ENCODE measurements at places on chromosomes 4 and X.

- DNase-seq = no peak
These were observed 5.4 kb upstream of the CNGA2 start for GRCh38 chrX:151729056-151729725.

DNA sequence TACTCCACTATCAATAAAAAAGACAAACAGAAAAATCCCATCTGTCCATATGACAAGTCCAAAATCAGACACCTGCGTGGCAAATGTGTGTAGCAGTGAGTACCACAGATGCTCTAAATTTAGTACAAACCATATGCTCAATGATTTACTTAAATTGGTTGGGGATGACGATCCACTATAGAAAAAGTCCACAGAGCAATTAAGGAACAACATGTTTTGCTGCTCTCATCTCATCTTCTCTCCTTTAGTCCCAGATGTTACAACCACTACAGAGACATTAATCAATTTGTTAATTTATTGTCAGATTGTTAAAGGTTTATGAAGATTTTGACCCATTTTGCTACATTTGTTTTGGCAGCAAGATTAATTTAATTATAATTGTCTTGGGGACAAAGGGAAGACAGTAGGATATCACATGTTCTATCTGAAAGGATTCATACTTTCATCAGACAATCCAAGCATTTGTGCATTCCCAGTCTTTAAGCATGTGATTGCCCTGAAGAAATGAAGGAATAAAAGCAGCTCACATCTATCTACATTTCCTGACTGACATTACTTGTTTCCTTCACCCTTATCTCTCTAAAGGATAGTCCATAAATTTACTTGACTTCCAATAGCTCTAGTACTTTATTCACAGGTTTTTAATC is 2268.1 kb downstream of the PCDH7 start:
- DNase-seq = no peak

DNA sequence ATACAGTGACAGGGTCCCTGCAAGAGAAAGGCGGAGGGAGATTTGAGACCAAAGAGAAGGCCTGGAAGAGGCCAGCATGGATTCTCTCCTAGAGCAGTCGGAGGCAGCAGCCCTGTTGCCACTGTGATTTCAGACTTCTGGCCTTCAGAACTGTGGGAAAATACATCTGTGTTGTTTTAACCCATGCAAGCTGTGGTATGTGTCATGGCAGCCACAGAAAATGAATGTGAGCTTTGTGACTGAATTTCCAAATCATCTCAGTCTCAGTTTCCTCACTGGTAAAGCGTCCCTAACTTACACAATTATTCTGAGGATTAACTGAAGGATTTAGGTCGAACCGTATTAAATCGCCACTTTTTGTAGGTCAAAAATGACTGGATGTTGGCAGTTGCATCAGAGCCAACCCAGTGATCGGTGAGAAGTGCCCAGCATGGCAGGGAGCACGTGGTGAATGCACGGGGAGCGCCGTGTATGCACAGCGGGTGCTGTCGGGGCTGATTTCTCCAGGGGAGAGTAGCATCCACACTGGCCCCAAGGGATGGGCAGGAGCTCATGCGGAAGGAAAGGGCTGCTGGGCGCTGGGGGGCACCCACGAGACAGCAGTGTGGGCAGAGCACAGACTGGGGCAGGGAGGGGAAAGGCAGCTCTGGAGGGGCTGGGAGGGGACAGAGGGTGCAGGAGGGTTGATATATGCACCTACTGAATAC is 23.8 kb upstream of the NSG1 start:
- DNase-seq = no peak

DNA sequence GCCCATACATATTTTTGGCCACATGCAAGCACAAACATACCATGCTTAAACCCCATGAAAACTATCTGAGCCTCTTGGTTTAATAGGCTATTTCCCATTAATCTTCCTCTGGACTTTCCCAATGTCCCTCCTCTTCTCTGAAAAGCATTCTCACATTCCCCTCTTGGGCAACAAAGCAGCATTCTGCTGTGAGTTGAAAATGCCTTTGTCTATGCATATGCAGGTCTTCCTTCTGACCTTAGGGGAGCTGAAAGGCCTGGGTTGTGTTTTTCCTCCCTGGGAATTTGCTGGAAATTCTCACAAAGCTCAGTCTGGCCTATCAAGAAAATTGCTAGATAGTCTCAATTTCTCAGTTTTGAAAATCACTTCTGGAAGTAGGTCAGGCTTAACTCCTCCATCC is 4.2 kb downstream of the VSIG4 start:
- no peak for DNase-seq

- no peak for DNase-seq
These were observed 145.2 kb upstream of the FTHL17 start for GRCh38 chrX:31217084-31217483.

DNA sequence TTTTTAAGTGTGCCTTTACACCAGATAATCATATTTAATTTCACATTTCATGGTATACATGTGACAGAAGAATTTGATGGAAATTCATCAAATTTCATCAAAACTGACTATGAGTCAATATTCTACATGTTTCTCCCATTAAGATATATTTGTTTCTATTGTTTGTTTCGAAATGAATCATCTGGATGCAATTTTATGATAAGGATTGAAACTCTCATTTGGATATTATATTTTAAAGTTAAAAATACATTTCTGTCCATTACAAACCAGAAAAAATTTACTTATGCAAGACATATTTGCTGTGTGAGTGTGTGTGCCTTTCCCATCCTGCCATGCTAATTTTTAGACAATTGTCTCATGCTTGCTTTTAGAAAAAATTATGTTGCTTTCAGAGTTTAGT is 52.2 kb downstream of the SULT1B1 start:
- DNase-seq = no peak

- DNase-seq = no peak
These were observed 897.0 kb downstream of the ARAP2 start for GRCh38 chr4:35347276-35347675.
